ENCODE measurements at places on chromosomes 7 and 10.

- DNase-seq = no peak
Observed at GRCh38 chr10:110142965-110143364, 64.4 kb upstream of the MXI1 start.

DNA sequence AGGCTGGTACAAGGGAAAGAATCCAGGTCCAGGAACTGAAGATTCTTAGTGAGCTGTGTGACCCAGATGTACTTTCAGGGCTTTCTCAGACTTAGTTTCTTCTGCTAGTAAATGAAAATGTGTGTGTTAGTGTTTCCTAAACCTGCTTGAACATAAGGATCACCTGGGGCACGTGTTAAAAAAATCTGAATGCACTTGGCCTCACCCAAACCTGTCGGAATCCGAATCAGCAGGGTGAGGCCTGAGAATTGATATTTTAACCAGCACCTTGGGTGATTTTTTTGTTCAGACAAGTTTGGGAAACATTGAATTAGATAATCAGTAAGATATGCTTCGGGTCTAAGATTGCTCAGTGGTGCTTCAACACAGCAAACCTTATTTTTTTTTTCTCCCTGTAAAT lies 59.7 kb downstream of the ZNF365 start:
- no peak for DNase-seq

DNA sequence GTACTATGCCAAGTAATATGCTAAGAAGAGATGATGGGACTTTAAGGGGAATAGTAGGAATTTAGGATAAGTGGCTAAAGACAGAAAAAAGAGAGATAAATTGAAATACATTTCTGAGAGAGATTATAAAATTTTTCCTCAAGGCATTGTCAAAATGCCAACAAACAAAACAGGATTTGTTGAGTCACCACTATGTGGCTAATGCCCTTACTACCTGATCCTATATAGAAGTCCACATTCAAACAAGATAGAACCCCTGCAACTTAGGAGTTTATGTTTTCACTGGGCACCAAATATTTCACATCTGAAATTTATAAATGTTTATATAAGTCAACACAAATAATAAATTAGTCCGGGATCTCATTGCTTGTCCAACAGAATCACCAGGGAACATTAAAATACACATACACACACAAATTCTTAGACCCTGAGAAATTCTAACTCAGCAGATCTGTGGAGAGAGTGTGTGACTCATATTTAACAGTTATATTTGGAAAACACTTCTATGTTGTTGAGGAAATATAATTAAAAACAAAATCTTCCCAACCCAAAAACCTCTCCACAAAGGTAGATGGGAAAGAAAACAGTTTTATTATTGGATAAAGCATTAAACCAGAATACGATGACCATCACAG lies 154.3 kb downstream of the PPP1R3A start:
- no peak for DNase-seq

DNA sequence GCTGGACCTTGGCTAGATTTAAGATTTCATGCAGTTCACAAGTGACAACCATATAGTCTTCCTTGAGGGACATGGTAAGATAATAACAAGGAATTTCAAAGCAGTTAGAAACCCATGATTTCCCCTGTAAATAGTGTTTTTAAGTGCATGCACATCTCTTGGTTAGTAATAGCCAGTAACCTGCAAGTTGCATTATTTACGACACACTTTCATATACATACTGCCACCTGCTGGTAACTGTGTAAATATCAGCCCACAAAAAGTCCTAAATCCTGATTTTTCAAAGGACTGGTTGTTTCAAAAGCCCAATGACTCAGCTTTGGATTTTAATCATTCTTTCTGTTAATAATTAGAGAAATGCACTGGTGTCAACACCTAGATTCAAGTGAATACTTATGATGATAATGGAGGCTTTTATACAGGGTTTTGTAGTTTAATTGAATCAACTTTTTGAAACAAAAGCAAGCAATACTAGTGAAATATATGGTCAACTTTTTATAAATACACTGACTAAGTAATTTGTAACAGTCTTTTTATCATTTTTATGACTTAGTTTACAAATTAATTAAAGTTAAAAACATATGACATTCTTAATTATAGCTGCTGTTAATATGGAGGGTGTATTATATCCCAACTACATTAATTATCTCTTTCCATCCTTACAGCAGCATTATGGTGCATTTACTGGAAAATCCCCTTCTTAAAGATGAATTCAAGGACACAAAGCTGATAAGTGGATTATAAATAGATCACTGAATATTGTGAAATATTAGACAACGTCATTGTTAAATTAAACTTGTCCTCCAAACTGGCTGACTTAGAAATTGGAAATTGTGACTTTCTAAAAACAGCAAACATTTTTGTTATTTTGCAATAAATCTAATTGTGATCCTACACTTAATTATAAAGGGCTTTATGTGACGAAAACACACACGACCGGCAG lies 367.7 kb upstream of the SEMA3D start:
- DNase-seq = peak; percentile 9

- DNase-seq = no peak
Observed at GRCh38 chr7:43905209-43905946, 1.0 kb downstream of the URGCP start.

DNA sequence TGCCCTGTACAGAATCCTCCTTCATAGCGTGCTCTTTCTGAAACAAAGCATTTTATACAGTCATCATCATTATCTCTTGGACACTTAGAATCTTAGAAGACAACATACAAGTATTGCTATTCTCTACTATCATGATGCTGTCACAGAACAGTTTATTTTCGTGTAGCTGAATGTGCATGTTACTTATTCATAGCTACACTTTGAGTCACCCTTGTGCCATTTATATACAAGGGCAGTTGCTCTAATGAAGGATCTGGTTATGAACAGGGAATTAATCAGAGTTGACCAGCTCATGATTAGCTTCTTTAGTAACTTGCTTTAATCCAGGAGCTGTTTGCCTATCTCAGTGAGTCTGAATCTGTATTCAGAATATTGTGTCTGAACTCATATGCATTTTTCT lies 11.2 kb downstream of the CASP2 start:
- no peak for DNase-seq

- peak; percentile 18 for DNase-seq
Observed at GRCh38 chr7:158353606-158354570, 233.7 kb downstream of the PTPRN2 start.

- no peak for DNase-seq
Observed at GRCh38 chr10:43160921-43161255, 22.6 kb downstream of the CSGALNACT2 start.

GRCh38 chr10:114329634-114330365 lies 74.5 kb downstream of the AFAP1L2 start:
- DNase-seq = peak; percentile 62

GRCh38 chr7:73734619-73735527 lies 3.7 kb downstream of the ABHD11 start:
- DNase-seq = peak; percentile 87

GRCh38 chr10:47139121-47139520 lies 160.9 kb upstream of the GDF10 start:
- no peak for DNase-seq

DNA sequence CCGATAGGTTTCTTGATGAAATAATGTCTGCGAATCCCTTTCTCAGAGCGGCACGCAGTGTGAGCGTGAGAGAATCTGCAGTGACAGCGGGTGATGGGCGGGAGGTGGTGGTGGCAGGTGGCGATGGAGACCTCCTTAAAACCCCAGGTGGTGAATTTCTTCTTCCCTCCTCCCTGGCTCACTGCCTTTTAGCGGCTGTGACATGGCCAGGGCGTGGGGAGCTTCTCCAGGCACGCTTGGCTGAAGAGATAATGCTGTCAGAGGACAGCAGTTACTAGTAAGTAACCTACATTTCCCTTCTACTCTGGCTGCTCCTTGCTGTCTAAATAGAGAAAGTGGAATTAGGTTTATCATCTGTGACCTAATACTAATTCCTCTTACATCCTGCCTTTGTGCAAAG lies 141.4 kb upstream of the INSYN2A start:
- DNase-seq = peak; percentile 71

- DNase-seq = no peak
Observed at GRCh38 chr7:28107960-28108359, 72.6 kb downstream of the JAZF1 start.

GRCh38 chr7:67423065-67423464 lies 426.4 kb downstream of the TYW1 start:
- peak; percentile 90 for DNase-seq

GRCh38 chr10:29634764-29635625 lies at the start of gene SVIL:
TSS of gene SVIL (minus strand) at chr10:29634971. CDS start at chr10:29555058, 79,913 bp downstream.
- no peak for DNase-seq

DNA sequence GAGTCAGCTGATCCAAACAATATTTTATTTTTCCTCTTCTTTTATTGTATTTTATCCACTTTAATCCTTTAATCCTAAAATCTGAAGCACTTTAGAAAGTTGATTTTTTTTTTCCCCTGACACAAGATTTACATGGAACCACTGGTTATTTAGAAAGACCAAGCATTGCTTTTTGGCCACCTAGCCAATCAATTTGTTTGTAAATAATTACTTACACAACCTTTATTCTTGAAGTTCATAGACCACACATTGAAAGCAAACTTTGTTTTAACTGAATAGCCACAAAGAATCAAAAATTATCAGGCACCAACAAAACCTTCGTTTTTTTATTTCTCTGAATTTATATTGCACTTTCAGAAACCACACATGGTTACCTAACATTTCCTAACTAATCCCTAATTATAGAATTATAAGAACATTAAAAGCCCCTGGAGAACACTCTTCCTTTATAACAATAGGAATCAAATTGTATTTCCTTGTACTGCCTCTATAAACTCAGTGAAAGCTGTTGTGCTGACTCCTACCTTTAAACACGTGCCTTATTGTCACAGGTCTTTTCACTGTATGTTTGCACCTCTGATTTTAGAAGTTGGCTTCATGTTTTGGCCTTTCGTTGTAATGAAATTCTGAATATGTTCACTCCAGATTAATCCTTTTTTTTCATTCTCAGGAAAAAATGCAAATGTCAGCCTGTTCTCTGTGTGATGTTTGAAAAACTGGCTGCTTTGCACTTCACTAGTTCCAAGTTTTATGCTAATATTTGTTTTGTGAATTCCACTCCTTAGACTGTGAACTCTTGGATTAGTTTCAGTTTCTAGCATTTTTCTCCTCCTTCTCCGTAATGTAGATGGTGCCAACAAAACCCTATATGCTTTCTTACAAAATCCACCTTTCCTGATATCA lies 1511.9 kb downstream of the REEP3 start:
- DNase-seq = no peak

DNA sequence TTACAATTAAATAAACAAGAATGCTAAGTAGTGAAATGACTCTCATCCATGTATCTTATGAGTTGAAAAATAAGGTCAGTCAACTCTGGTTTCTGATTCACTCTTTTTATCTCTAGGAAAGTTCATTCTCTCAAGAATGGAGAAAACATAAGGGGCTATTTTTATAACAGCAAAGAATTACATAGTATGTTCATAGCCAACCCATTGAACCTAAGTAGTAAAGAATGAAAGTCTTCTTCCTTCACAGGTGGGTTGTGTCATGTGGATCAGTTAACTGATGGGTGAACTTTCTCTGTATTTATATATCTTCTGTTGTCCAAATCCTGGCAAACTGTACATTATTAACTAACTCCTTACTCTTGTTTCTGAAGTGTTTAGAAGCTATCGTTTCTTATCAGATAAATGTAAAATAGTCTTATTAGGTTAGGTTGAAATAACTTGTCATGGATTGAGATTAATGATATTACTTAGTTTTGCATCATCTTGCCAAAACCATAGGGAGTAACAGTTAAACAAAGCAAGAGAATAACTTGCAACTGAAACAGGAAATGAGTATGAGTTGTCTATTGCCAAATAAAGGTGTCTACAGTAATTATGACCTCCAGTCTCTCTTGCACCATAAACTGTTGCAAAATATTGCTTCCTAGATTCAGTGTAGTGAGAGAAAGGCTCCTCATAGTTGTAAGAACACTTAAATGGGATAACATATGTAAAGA lies 86.8 kb downstream of the ANKRD7 start:
- no peak for DNase-seq

DNA sequence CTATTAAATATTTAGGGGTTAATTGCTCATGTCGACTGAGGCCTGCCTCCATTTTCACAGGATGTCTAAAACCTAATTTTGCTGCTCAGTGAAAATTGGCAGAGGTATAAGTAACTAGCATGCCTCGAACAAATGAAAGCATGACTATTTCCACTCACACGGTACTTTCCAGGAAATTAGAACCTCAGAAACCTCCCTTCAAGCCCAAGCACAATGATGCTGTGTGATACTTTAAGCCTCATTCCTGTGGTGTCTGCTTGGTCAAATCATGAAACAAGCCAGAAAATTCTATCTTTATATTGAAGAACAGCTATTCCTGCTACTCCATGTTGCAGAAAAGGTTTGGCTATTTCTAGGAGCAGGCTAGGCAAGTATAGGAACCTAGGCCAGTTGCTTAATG lies 203.0 kb downstream of the SORCS3 start:
- no peak for DNase-seq

GRCh38 chr10:123553810-123554430 lies 112.2 kb upstream of the GPR26 start:
- no peak for DNase-seq

GRCh38 chr10:93379731-93380575 lies 102.2 kb downstream of the MYOF start:
- DNase-seq = no peak

GRCh38 chr7:129271500-129272355 lies 46.9 kb downstream of the AHCYL2 start:
- DNase-seq = peak; percentile 49

- DNase-seq = peak; percentile 51
Observed at GRCh38 chr7:148624735-148625134, 34.2 kb downstream of the C7orf33 start.

GRCh38 chr10:72344932-72345331 lies 9.8 kb downstream of the DNAJB12 start:
- DNase-seq = no peak

GRCh38 chr10:22637491-22637890 lies 76.9 kb downstream of the PIP4K2A start:
- DNase-seq = no peak

GRCh38 chr10:78408671-78409472 lies 375.2 kb downstream of the RPS24 start:
- no peak for DNase-seq

DNA sequence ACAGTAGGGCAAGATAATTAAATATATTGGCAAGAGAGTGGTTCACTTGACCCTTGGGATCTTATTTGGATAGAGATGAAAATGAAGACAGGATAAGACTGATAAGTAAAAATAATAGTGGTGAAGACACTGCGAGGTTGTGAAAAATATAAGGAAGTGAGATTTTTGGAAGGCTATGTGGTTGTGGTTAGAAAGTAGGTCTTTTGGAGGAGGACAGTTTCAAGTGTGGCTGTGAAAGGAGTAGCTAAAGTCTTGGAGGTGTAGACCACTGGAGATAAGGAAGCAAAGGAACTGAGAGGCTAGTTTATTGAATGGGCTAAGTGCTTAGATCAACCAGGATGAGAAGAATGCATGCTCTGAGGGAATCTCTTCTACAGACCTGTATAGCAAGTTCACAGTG lies 11.2 kb downstream of the MIOS start:
- no peak for DNase-seq

DNA sequence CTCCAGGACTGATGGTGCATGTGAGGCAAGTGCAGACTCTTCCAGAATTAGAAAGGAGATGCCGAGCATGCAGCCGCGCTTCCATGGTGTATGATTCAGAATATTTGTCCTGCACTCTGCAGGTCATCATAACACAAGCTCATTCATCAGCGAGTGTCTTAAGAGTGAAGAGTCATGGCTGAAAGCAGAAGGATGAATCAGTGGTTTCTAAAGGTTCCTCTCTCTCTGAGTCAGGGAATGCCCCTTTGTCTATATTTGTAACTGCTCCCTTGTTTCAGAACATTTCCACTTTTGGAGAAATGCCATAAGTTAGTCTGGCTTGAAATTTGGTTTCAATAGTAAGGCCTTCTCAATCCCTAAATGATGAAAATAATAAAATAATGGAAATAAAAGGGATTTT lies 52.3 kb downstream of the HECW1 start:
- DNase-seq = no peak
